K562 (cell line): ENCODE measurements at places on chromosomes 12 and 14. TPM values are rescaled to one million over a fixed set of nuclear protein-coding genes. Genes with fewer than 3 reads are reported as not detected.

GRCh38 chr14:54589076-54589475, 22.1 kb downstream of the SAMD4A start:
- no peak overlapping the region for H3K4me3 ChIP-seq
- H3K27me3 ChIP-seq, result no peaks in the 10 kb centered on the region
- H3K36me3 ChIP-seq, result no peaks in the 10 kb centered on the region
- no peaks in the 10 kb centered on the region; the same call in 2 of the 3 replicates for H3K4me1 ChIP-seq
- no peak overlapping the region for H3K27ac ChIP-seq
- DNase-seq, result no peak

DNA sequence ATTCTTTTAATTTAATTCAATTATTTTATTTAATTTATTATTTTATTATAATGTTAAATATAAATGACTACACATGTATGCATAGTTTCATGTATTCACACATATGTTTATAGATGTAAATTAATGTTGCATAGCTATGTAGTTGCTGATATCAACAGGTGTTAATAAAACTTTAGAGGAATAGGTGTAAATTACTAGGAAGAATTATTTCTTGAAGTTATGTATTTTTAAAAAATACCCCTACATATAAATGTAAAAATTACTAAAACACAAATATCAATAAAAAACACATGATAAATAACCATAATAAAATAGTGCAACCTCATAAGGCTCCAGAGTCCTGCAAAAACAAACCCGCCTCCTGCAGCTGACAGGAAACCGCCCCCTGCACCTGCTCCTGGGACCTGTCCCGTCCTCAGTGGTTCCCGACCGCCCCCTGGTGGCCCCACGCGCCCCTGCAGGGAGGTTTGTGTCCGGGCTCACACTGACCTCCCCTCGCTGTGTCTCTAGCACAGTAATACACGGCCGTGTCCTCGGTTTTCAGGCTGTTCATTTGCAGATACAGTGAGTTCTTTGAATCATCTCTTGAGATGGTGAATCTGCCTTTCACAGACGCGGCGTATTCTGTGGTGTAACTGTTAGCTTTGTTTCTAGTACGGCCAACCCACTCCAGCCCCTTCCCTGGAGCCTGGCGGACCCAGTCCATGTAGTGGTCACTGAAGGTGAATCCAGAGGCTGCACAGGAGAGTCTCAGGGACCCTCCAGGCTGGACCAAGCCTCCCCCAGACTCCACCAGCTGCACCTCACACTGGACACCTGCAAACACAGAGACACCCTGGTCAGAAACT, 1264.0 kb downstream of the TMEM121 start:
- no peaks in the 10 kb centered on the region for H3K4me1 ChIP-seq
- no peaks in the 10 kb centered on the region for H3K36me3 ChIP-seq
- H3K27me3 ChIP-seq, result no peaks in the 10 kb centered on the region
- peak; percentile 30 for DNase-seq

GRCh38 chr14:61899497-61899896, 137.3 kb downstream of the SNAPC1 start:
- no peaks in the 10 kb centered on the region for H3K27me3 ChIP-seq
- no peak for DNase-seq
- no peaks in the 10 kb centered on the region for H3K36me3 ChIP-seq
- no peak overlapping the region for H3K4me3 ChIP-seq
- no peaks in the 10 kb centered on the region for H3K4me1 ChIP-seq

GRCh38 chr12:100919116-100919515, 124.5 kb downstream of the ANO4 start:
- H3K27me3 ChIP-seq, result no peaks in the 10 kb centered on the region
- H3K4me3 ChIP-seq, result no peak overlapping the region
- no peak overlapping the region for H3K27ac ChIP-seq

GRCh38 chr12:5965950-5966383, 20.9 kb upstream of the ANO2 start:
- H3K27ac ChIP-seq, result no peak overlapping the region
- H3K27me3 ChIP-seq, result no peaks in the 10 kb centered on the region; the same call in 2 of the 3 replicates
- no peaks in the 10 kb centered on the region for H3K36me3 ChIP-seq
- no peak overlapping the region for H3K4me3 ChIP-seq

DNA sequence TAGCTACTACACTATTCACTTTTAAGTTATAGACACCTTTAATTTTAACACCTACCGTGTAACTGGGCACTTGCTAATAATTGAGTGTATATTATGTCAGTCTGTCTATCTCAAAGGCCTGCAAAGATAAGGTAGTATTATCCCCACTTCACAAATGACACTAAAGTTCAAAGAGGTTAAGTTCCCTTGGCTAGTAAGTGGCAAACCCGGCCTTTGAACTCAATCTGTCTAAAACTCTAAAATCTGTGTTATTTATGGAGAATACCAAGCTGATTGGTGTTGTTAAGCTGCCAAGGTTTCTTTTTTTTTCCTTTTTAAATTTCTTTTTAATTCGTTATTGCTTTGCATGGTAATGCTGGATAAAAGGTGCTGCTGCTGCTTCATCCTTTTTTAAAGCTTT, 37.7 kb downstream of the YLPM1 start:
- no peak for DNase-seq
- peaks cover 55% of the 10 kb centered on the region; the same call in 2 of the 3 replicates for H3K36me3 ChIP-seq
- H3K27me3 ChIP-seq, result no peaks in the 10 kb centered on the region
- H3K4me3 ChIP-seq, result no peak overlapping the region
- H3K27ac ChIP-seq, result no peak overlapping the region

DNA sequence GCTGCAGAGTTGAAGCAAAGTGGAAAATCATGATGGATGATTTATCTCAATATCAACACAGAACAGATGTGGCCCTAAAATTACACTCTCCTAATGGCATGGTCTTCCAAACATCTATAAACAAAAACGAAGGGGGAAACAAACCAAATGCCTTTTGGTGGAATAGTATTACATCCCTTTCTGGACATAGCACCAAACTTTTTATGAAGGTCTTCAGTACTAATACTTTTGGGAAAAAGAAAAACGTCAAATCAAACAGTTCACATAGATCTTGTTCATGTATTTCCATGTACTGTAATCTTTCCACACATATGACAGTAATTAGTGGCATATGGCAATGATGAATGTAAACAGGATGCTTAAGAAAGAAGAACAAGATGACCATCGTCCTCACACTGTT, 22.9 kb upstream of the ANAPC7 start:
- no peak overlapping the region for H3K4me3 ChIP-seq
- no peaks in the 10 kb centered on the region for H3K27me3 ChIP-seq
- H3K4me1 ChIP-seq, result peaks cover 18% of the 10 kb centered on the region
- DNase-seq, result no peak
- H3K36me3 ChIP-seq, result no peaks in the 10 kb centered on the region

DNA sequence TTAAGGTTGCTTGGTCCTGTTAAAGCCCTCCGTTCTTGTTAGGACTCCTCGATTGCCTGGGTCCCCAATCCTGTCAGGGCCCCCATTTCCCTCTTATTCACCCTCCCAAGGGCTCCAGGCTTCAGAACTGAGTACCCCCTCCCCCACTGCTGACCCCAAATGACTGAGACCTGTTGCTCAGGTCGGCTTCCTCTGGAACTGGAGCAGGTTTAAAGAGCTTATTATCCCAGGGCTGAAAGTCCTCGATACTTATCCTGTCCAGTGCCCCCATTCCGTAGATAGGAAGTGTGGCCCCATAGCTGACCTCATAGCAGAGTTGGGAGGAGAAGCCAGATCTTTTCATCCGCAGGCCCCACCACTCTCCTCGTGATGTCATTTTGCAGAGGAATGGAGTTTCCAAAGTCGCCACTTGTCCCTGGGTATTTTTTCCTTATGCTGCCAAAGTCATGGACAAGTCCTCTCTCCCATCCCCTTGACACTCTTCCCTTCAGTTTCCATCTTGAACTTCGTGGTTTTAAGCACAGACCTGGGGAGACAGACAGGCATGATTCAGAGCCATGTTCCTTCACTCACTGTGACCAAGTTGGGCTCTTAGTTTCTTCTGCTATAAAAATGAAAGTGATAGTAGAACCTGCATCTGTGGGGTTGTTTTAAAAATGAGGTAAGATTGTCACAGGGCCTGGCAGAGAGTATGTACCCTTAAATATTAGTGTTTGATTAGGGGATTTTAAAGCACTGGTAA, 1.2 kb downstream of the USP30 start:
- H3K36me3 ChIP-seq, result peaks cover 5% of the 10 kb centered on the region; the same call in 1 of the 3 replicates
- DNase-seq, result peak; percentile 29
- H3K4me1 ChIP-seq, result no peaks in the 10 kb centered on the region; the same call in 1 of the 2 replicates

DNA sequence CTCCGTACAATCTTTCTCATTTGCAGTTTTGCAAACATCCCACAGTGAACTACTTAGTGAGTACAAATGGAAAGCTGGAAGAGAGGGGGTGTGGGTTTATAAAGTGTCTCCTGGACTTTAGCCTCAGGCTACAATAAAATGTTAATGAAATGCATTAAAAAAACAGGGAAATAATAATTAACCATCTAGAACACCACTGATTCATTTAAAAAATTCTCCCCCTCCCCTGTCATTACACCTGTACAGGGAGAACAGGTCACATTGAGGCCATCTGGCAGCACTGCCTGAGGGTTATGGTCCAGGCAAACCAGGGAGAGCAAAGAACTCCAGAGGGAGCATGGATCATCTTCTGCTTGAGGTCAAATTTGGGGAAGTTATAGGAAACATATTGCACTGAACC, 96.3 kb downstream of the TSPAN8 start:
- H3K27me3 ChIP-seq, result no peaks in the 10 kb centered on the region; the same call in 2 of the 3 replicates
- H3K4me3 ChIP-seq, result no peak overlapping the region
- no peak for DNase-seq
- H3K27ac ChIP-seq, result no peak overlapping the region

- H3K27me3 ChIP-seq, result peaks cover 60% of the 10 kb centered on the region
- H3K4me3 ChIP-seq, result no peak overlapping the region
- no peak overlapping the region for H3K27ac ChIP-seq
- no peaks in the 10 kb centered on the region for H3K4me1 ChIP-seq
- peak; percentile 49 for DNase-seq
Observed at GRCh38 chr12:53695152-53696145, 19.6 kb upstream of the ATP5MC2 start.

- H3K36me3 ChIP-seq, result no peaks in the 10 kb centered on the region
- no peaks in the 10 kb centered on the region for H3K4me1 ChIP-seq
- H3K4me3 ChIP-seq, result no peak overlapping the region
- no peak overlapping the region for H3K27ac ChIP-seq
- DNase-seq, result no peak
Observed at GRCh38 chr14:38389681-38390080, 133.8 kb upstream of the CLEC14A start.

GRCh38 chr12:124369055-124369826, 74.3 kb downstream of the RFLNA start:
- no peaks in the 10 kb centered on the region for H3K27me3 ChIP-seq
- no peak overlapping the region for H3K27ac ChIP-seq
- H3K4me3 ChIP-seq, result no peak overlapping the region
- peaks cover 24% of the 10 kb centered on the region for H3K4me1 ChIP-seq
- DNase-seq, result no peak
- peaks cover 36% of the 10 kb centered on the region; the same call in 1 of the 3 replicates for H3K36me3 ChIP-seq

DNA sequence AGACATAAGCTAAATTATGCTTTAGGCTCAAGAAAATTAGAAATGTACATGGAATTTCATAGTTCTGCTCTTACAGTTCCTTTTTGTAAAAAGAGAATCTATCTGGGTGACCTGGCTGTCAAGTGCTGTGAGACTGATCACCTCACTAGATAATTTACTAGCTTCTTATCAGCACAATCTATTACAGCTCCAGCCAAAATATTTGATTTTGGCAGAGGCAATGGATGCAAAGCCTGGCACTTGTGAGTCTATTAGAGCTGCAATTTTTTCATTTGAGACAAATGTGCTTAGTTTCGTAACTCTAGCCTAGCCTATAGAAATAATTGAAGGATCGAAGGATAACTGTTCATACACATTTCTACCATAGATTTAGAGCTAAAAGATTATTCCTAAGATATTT, 927.5 kb downstream of the SLC6A15 start:
- H3K36me3 ChIP-seq, result no peaks in the 10 kb centered on the region
- no peak for DNase-seq
- H3K4me3 ChIP-seq, result no peak overlapping the region
- no peak overlapping the region for H3K27ac ChIP-seq
- no peaks in the 10 kb centered on the region for H3K4me1 ChIP-seq

- no peaks in the 10 kb centered on the region for H3K4me1 ChIP-seq
- H3K4me3 ChIP-seq, result no peak overlapping the region
- no peak overlapping the region for H3K27ac ChIP-seq
- DNase-seq, result no peak
- H3K36me3 ChIP-seq, result peaks cover 84% of the 10 kb centered on the region
Observed at GRCh38 chr14:101907619-101908018, 56.8 kb upstream of the DYNC1H1 start.

DNA sequence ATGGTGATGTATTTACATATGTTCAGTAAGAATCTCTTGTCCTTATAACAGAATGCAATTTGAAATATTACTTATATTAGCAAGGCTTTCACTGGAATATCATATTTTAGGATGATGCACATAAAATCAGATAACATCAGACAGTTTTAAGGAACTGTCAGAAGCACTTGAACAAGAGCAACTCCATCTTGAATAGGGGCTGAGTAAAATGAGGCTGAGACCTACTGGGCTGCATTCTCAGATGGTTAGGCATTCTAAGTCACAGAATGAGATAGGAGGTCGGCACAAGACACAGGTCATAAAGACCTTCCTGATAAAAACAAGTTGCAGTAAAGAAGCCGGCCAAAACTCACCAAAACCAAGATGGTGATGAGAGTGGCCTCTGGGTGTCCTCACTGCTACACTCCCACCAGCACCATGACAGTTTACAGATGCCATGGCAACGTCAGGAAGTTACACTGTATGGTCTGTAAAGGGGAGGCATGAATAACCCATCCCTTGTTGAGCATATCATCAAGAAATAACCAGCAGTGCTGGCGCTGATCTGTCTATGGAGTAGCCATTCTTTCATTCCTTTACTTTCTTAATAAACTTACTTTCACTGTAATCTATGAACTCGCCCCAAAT, 27.6 kb upstream of the ETV6 start:
- no peaks in the 10 kb centered on the region for H3K36me3 ChIP-seq
- no peak overlapping the region for H3K27ac ChIP-seq
- DNase-seq, result no peak
- no peak overlapping the region for H3K4me3 ChIP-seq
- no peaks in the 10 kb centered on the region for H3K27me3 ChIP-seq
- H3K4me1 ChIP-seq, result peaks cover 8% of the 10 kb centered on the region

The ZC3H14 gene
- 38.4 and 45.3 TPM in 2 replicates for total RNA-seq

The REM2 gene
- total RNA-seq, result 0.40 and 0.69 TPM in 2 replicates

The SERPINA4 gene
- not detected in 2 replicates for total RNA-seq

The DIP2B gene
- total RNA-seq, result 22.9 and 23.7 TPM in 2 replicates

The SLC38A4 gene
- total RNA-seq, result 0.09 and 0.16 TPM in 2 replicates

The C12orf50 gene
- total RNA-seq, result not detected in 2 replicates
